Activated naive CD4-positive, alpha-beta T cell treated with anti-CD3 and anti-CD28 coated beads for 36 hours (primary cell): ENCODE measurements at places on chromosomes 6 and 20. TPM values are rescaled to one million over a fixed set of nuclear protein-coding genes. Genes with fewer than 3 reads are reported as not detected.

DNA sequence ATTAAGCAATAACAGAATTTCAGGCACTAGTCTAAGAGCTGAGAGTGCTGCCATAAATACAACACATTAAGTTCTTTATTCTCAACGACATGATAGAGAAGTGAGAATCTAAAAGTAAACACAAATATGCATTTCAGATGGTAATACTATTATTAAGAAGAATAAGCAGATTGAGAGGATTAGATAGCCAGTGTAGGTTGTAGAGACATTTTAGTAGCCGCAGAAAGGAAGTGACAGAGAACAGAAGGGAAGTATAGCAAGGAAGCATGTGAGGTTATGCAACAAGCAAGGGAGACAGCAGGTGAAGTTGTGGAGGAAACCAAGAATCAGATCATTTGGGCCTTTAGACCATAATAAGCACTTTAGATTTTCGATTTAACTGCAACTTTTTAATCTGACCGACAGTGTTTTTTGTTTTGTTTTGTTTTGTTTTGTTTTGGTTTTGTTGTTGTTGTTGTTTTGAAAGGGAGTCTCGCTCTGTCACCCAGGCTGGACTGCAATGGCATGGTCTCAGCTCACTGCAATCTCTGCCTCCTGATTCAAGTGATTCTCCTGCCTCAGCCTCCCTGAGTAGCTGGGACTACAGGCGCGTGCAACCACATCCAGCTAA lies 737.0 kb upstream of the ADGRB3 start:
- no peak overlapping the region for H3K27ac ChIP-seq
- H3K4me3 ChIP-seq = no peak overlapping the region
- no peaks in the 10 kb centered on the region for H3K27me3 ChIP-seq
- no peaks in the 10 kb centered on the region for H3K36me3 ChIP-seq
- no peaks in the 10 kb centered on the region for H3K4me1 ChIP-seq
- no peak for DNase-seq

DNA sequence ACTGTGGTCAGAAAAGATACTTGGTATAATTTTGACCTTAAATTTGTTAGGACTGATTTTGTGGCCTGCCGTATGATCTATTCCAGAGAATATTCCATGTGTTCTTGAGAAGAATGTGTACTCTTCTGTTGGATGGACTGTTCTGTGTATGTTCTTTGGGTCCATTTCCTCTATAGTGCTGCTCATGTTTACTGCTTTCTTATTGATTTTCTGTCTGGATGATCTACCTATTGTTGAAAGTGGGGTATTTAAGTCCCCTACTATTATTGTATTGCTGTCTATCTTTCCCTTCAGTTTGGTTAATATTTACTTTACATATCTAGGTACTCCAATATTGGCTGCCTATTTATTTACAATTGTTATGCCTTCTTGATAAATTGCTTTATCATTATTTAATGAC lies 298.4 kb downstream of the BCKDHB start:
- no peak overlapping the region for H3K4me3 ChIP-seq
- no peaks in the 10 kb centered on the region for H3K27me3 ChIP-seq
- no peak overlapping the region for H3K27ac ChIP-seq

DNA sequence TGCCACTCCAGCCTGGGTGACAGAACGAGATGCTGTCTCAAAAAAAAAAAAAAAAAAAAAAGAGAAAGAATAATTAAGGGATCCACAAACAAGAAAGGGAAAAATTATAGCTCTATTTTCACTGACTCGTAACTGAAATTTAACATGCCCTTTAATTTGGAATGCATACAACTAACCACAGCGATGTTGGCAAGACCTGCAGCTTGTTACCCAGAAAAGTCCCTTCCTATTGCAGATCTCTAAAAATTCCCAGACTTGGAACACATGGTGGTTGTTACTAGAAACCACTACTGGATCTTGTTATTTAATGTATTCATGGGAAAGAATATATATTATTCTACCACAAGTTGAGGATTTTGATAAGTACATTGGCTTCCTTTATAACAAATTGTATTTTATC lies 27.8 kb upstream of the SMIM28 start:
- DNase-seq = no peak
- no peak overlapping the region for H3K4me3 ChIP-seq
- no peaks in the 10 kb centered on the region for H3K4me1 ChIP-seq
- H3K27ac ChIP-seq = no peak overlapping the region

- no peaks in the 10 kb centered on the region for H3K36me3 ChIP-seq
- peaks cover 22% of the 10 kb centered on the region for H3K4me1 ChIP-seq
- H3K27ac ChIP-seq = no peak overlapping the region
- peaks cover 67% of the 10 kb centered on the region for H3K27me3 ChIP-seq
- peak overlapping the region; percentile 66 for H3K4me3 ChIP-seq
Observed at GRCh38 chr20:20366876-20367574, 879 bp upstream of the INSM1 start.

GRCh38 chr6:43347021-43347420 lies 22.4 kb downstream of the ZNF318 start:
- H3K27me3 ChIP-seq = no peaks in the 10 kb centered on the region
- H3K4me1 ChIP-seq = no peaks in the 10 kb centered on the region
- no peak for DNase-seq
- peaks cover 8% of the 10 kb centered on the region for H3K36me3 ChIP-seq
- H3K27ac ChIP-seq = no peak overlapping the region
- H3K4me3 ChIP-seq = no peak overlapping the region

GRCh38 chr6:149847939-149848267 lies 16.3 kb downstream of the LRP11 start:
- no peaks in the 10 kb centered on the region for H3K27me3 ChIP-seq
- no peak overlapping the region for H3K4me3 ChIP-seq
- peaks cover 13% of the 10 kb centered on the region for H3K4me1 ChIP-seq

DNA sequence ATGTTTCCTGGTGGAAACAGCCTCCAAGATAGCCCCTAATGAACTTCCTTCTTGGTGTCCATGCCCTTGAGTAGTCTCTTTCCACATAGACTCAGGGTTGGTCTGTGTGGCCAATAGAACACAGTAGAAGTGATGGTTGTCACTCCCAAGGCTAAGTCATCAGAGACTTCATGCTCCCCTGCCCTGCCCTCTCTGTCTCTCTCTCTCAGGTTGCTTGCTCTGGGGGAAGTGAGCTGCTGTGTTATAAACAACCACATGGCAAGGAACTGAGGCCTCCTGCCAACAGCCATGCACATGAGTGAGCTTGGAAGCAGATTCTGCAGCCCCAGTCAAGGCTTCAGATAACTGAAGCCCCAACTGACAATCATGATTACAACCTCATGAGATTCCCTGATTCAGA lies 85.3 kb upstream of the SLC22A16 start:
- no peak overlapping the region for H3K4me3 ChIP-seq
- no peak overlapping the region for H3K27ac ChIP-seq
- H3K36me3 ChIP-seq = no peaks in the 10 kb centered on the region

GRCh38 chr6:6008089-6008647 lies 1.4 kb upstream of the NRN1 start:
- no peak overlapping the region for H3K27ac ChIP-seq
- H3K4me1 ChIP-seq = peaks cover 28% of the 10 kb centered on the region
- no peaks in the 10 kb centered on the region for H3K36me3 ChIP-seq
- H3K4me3 ChIP-seq = peak overlapping the region; percentile 67
- no peak for DNase-seq

- H3K27me3 ChIP-seq = no peaks in the 10 kb centered on the region
- no peak overlapping the region for H3K27ac ChIP-seq
- peaks cover 6% of the 10 kb centered on the region for H3K36me3 ChIP-seq
- no peak overlapping the region for H3K4me3 ChIP-seq
- peaks cover 57% of the 10 kb centered on the region for H3K4me1 ChIP-seq
Observed at GRCh38 chr20:49701241-49701790, 12.4 kb downstream of the B4GALT5 start.

GRCh38 chr6:27139756-27140579 lies 107.5 kb upstream of the PRSS16 start:
- H3K36me3 ChIP-seq = peaks cover 5% of the 10 kb centered on the region
- peak; percentile 45 for DNase-seq
- H3K4me3 ChIP-seq = peak overlapping the region; percentile 96
- peaks cover 43% of the 10 kb centered on the region for H3K4me1 ChIP-seq

- H3K36me3 ChIP-seq = no peaks in the 10 kb centered on the region
- peaks cover 7% of the 10 kb centered on the region for H3K27me3 ChIP-seq
- no peak for DNase-seq
Observed at GRCh38 chr6:40042232-40042631, 108.0 kb upstream of the MOCS1 start.

- H3K4me3 ChIP-seq = no peak overlapping the region
- H3K27ac ChIP-seq = no peak overlapping the region
- DNase-seq = no peak
- H3K27me3 ChIP-seq = no peaks in the 10 kb centered on the region
- no peaks in the 10 kb centered on the region for H3K36me3 ChIP-seq
Observed at GRCh38 chr20:17665756-17666155, 16.3 kb downstream of the RRBP1 start.

- DNase-seq = no peak
- H3K27ac ChIP-seq = no peak overlapping the region
- H3K4me3 ChIP-seq = no peak overlapping the region
- no peaks in the 10 kb centered on the region for H3K4me1 ChIP-seq
- no peaks in the 10 kb centered on the region for H3K36me3 ChIP-seq
Observed at GRCh38 chr20:46158476-46158987, 40.4 kb downstream of the CD40 start.

- no peaks in the 10 kb centered on the region for H3K4me1 ChIP-seq
- DNase-seq = no peak
- H3K36me3 ChIP-seq = no peaks in the 10 kb centered on the region
- H3K4me3 ChIP-seq = no peak overlapping the region
- H3K27ac ChIP-seq = no peak overlapping the region
Observed at GRCh38 chr6:138031850-138032249, 75.4 kb downstream of the PERP start.

GRCh38 chr6:24583463-24584381 lies 62.3 kb downstream of the KIAA0319 start:
- DNase-seq = peak; percentile 89
- H3K27me3 ChIP-seq = peaks cover 8% of the 10 kb centered on the region
- H3K4me3 ChIP-seq = no peak overlapping the region
- H3K4me1 ChIP-seq = peaks cover 2% of the 10 kb centered on the region
- no peak overlapping the region for H3K27ac ChIP-seq

GRCh38 chr6:87066449-87067333 lies 28.2 kb downstream of the CGA start:
- H3K36me3 ChIP-seq = no peaks in the 10 kb centered on the region
- no peak overlapping the region for H3K27ac ChIP-seq
- no peak overlapping the region for H3K4me3 ChIP-seq
- peak; percentile 67 for DNase-seq
- H3K4me1 ChIP-seq = no peaks in the 10 kb centered on the region

- H3K27ac ChIP-seq = no peak overlapping the region
- no peak overlapping the region for H3K4me3 ChIP-seq
- H3K36me3 ChIP-seq = no peaks in the 10 kb centered on the region
- no peak for DNase-seq
- H3K27me3 ChIP-seq = peaks cover 4% of the 10 kb centered on the region
Observed at GRCh38 chr6:7469696-7470095, 71.8 kb upstream of the DSP start.

- DNase-seq = no peak
- no peaks in the 10 kb centered on the region for H3K4me1 ChIP-seq
- no peak overlapping the region for H3K4me3 ChIP-seq
- no peak overlapping the region for H3K27ac ChIP-seq
Observed at GRCh38 chr6:19311786-19312185, 525.4 kb upstream of the ID4 start.

DNA sequence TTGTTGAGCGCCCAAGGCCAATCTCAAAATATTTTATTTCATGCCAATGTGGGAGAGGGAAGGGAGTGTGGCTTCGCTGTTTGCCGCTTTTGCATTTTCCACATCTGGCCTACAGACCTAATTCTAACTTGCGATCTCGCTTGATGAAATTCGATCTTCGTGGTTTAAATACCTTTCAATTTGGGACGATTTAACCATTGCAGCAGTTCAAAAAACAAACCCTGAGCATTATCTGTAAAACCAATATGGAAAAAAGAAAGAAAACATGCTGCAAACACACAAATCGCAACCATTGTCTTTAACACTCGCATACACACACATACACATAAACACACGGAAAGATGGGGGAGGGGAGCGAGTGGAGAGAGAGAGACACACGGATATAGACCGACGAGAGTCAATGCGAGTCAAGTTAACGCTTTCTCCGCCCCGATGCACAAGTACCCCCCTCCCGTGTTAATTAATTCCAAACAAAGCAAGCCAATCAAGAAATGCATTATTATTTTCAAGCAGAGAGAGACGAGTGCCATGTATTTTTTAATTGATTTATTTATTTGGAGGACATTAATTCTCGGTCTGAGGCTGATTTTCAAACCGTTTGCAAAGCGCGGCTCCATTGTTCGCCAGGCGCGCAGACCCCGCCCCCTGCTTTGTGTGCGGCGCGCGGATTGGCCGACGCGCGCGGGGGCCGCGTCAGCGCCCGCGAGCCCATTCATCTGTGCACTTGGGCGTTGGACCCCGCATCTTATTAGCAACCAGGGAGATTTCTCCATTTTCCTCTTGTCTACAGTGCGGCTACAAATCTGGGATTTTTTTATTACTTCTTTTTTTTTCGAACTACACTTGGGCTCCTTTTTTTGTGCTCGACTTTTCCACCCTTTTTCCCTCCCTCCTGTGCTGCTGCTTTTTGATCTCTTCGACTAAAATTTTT lies at the start of gene MARCKS:
MARCKS (plus strand) TSS at position 721 of the 931 bp plus-strand sequence. CDS start 401 bp downstream, outside the sequence.
- peaks cover 24% of the 10 kb centered on the region for H3K4me1 ChIP-seq
- no peak within 1 kb of the TSS for H3K27ac ChIP-seq

DNA sequence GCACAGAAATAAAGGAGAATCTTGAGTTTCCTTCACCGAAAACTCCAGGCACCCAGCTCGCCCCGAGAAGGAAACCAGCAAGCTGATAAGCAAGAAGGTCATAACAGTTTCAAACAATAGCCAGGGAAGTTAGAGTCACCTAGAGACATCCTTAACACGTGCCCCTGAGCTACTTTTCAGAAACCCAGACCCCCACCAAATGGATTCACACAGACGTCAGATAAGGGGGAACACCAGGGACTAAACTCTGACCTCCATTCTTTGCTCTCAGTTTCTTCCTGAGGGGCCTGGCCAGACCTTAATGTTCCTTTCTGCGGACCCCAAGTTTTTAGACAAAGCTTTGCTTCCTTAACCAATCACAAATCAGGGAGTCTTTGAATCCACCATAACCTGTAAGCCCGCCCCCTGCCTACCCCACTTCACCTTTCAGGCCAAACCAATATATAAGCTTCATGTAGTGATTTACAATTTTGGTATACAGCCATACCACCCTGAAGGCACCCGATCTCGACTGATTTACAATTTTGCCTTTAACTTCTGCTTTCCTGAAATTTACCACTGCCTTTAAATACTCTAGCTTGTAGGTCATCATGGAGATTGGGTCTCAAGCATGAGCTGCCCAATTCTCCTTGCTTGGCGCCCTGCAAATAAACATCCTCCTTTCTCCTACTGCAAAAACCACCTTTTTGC lies 11.7 kb downstream of the SOD2 start:
- no peak for DNase-seq
- peaks cover 49% of the 10 kb centered on the region for H3K4me1 ChIP-seq

- H3K27me3 ChIP-seq = no peaks in the 10 kb centered on the region
- H3K27ac ChIP-seq = no peak overlapping the region
- peak; percentile 16 for DNase-seq
- H3K4me3 ChIP-seq = no peak overlapping the region
- peaks cover 2% of the 10 kb centered on the region for H3K4me1 ChIP-seq
Observed at GRCh38 chr6:152356662-152357061, 280.5 kb downstream of the SYNE1 start.

The PIM1 gene
- total RNA-seq = 227 TPM

The PGC gene
- total RNA-seq = not detected

The CTCFL gene
- total RNA-seq = not detected

The ABHD12 gene
- 13.0 TPM for total RNA-seq

The ESR1 gene
- 0.54 TPM for total RNA-seq

The TREML1 gene
- total RNA-seq = not detected

The TFAP2B gene
- not detected for total RNA-seq

The FAM50B gene
- total RNA-seq = 4.4 TPM

The SLC29A1 gene
- 32.7 TPM for total RNA-seq

The MOXD1 gene
- total RNA-seq = not detected

The KCNK16 gene
- total RNA-seq = not detected

The FAM184A gene
- total RNA-seq = 13.5 TPM

The ULBP2 gene
- 1.4 TPM for total RNA-seq

The ZNF311 gene
- 0.57 TPM for total RNA-seq

The MUCL3 gene
- not detected for total RNA-seq

The MRPS26 gene
- 50.0 TPM for total RNA-seq

The DLL1 gene
- 3.2 TPM for total RNA-seq
